Foreskin keratinocyte (primary cell): ENCODE measurements at places on chromosomes 12 and 14.
A peak's percentile ranks its signal among the peaks of the same experiment; 100 is the strongest.

GRCh38 chr12:52277486-52278245 is 3.2 kb downstream of the KRT86 start:
- DNase-seq, result no peak

GRCh38 chr12:56385873-56386272 is 23.2 kb upstream of the APOF start:
- DNase-seq, result peak; percentile 8

- no peak for DNase-seq
These were observed 32.1 kb downstream of the DICER1 start for GRCh38 chr14:95125221-95125620.

DNA sequence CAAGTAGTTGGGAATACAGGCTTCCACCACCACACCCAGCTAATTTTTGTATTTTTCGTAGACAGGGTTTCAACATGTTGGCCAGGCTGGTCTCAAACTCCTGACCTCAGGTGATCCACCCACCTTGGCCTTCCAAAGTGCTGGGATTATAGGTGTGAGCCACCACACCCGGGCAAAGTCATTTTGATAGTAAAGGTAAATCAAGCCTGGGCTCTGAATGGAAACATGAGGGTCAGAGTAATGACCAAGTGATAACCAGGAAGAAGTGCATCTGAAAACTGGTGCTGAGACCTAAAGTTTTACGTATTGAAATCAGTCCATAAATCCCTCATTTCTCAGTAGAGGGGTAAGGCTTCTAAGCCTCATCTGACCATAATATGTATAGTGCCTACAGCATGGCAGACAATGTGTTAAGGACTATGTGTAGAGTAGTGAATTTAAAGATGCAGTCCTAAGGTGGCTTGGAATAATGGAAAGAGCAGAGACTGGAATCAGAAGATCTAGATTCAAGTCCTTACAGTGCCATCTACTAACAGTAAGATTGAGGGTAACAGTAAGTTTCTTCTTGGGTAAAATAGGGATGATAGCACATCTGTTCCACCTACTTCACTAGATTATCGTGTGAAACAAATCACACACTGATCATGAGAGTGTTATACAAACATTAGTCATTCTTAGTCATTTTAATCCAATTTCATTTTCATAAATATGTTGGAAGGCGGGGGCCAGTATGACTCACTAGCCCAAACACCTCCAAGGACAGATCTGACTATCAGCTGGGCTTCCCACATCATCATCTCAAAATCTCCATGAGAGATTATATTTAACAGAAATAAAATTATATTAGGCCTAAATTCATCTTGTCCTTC is 11.2 kb downstream of the MAP4K5 start:
- peak; percentile 82 for DNase-seq

DNA sequence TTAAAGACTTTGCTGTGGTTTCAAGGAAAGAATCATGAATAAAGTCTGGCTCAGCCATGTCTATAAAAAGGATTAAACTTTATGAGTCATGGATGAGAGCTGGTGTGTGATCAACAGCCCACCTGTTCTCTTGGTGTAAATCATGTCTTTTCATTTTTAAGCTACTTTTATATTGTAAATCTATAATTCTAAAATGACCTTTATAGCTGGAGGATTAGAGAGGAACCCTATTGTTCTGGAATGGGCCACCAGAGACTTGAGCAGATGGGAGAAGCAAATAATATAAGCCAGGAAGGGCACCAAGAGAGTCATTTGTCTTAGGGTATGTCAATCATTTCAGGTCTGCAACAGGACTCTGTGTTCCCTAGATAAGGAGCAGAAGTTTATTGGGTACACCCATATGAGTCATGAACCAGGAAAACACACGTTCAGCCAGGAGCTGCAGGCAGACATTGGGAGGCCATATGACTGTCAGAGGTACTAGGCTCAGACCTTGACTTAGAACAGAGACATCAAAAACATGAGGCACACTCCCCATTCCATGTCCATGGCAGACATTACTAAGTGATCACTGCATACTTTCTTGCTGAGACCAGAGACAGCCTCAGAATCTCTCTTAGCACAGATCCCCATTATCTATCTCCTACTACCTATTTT is 49.3 kb downstream of the NDUFA12 start:
- DNase-seq, result peak; percentile 94

DNA sequence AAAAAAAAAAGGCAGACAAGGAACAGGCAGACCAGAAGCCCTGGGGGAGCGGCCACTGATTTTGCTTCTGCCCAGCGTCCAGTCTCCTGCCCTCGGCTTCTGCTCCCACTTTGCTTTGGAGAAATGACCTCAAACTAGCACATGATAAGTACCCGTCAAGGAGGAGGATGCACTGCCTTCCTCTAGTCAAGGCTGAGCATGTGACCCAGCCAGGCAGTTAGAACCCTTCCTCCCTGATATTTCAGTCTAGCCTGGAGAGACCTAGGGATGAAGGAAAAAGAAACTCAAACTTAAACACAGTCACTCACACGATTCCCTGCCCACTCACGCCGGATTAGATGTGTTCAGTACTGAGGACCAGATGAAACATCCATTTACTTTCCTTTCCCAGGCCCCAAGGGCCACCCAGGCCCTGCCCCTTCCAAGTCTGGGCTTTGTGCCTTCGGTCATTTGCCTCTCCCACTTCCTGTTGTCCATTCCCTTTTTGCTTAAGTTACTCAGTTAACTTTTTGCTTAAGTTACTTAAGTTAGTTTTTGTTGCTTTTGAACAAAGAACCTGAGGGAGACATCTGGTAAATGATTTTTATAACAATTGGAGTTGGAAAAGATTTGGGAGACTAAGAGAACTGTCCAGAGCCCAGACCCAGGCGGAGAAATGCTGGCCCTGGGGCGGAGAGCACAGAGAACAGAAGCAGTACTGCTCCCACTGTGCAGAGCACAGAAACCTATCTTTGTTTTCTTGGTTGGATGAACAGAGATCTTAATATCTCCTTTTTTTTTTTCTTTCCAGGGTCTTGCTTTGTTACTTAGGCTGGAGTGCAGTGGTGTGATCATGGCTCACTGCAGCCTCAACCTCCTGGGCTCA is 23.0 kb upstream of the TTC7B start:
- no peak for DNase-seq

DNA sequence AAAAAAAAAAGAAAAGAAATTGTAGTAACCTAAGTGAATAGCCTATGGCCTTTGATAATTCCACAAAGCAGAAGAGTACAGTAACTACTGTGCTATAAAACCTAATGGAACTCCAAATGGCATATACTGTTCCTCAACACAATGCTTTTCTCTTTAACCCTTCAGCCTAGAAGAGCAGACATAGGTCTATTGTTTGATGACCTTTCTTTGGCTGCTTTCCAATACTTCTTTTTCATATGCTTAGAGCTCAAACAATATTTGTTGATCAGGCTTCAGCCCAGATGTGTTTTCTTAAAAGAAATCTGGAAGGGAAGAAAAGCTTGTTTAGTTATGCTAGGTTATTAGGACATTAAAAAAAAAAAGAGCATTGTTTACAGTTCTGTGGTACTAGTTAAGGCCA is 116.4 kb downstream of the NTN4 start:
- DNase-seq, result no peak

DNA sequence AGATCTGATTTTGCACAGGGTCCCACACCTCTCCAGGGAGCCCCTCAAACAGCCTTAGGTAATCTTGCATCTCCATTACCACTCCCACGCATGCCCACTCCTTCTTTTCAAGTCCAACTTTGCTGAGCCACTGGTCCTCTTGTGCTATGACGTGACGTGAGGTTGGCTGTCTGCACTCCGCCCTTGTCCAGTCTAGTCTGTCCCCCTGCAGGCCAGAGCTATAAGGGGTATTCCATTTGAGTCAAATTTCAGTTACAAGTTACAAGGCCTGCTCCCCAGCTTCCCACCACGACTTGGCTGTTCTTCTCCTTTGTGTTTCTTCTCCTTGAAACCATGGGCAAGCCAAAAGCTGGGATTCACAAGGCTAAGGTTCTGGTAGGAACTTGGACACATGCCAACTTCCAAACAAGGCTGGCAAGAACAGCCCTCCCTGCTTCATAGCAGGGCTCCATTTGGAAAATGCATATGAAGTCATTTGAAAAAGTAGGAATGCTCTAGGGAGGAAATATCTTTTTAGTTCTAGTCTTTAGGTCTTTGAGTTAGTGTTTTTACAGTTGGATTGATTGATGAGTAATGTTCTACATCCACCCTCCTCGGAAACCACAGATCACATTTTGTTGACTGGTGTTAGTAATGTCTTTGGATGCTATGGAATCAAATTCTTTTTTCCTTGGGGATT is 49.1 kb downstream of the KCNA1 start:
- DNase-seq, result no peak

DNA sequence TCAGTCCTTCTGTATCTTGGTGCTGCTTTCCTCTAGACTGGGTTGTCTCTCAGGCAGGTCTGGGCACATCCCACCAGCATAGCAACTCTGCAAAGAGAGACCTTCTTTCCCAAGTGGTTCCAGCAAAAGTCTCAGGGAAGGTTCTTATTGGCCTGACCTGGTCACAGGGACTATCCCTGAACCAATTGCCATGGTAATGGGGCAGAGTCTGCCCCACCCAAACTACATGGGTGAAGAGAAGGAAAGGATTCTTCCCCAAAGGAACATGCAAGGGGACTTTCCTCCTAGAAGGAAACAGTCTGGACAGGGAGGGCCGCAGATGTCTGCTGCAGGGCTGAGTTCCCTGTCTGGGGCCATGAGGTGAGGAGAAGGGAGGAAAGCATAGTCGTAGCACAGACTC is 122.2 kb upstream of the NCOR2 start:
- peak; percentile 40 for DNase-seq

DNA sequence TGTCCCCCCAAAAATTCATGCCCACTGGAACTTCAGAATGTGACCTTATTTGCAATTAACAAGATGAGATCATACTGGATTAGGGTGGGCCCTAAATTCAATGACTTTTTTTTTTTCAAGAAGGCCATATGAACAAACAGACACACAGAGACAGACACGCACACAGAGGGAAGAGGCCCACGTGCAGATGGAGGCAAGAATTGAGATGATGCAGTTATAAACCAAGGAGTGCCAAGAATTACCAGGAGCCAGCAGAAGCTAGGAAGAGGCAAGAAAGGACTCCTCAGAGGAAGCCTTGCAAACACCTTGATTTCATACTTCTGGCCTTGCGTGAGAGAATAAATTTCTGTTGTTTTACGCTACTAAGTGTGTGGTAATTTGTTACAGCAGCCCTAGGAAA is 33.4 kb downstream of the NELL2 start:
- no peak for DNase-seq

GRCh38 chr14:69387311-69387710 is 10.8 kb downstream of the ERH start:
- DNase-seq, result no peak

GRCh38 chr12:32542428-32543229 is 136.5 kb upstream of the DNM1L start:
- no peak for DNase-seq

DNA sequence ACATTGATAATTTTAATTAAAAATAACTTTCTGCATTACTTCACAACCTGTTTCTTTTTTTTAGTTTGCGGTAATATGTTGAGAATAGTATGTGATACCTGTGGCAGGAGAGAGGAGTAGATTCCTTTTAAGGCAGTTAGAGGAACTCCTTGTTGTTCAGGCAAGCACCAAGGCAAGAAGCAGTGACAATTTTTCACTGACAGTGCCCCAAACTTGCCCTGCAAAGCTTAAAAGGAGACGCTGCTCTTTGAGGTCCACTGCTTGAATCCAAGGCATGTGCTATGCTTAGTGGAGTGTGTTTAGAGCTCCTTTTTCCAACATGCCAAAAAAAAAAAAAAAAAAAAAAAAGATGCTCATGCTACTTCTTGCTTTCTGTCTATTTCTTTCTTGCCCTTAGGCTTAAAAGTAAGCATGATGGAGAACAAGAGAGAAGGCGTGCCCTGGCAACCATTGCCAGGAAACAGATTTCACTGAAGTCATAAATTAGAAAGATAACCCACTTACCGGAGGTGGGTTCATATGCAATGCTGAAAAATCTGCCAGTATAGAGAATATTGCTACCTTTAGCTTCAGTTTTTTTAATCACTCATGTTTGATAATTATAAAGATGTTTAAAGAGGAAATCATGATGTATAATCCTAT is 58.3 kb upstream of the DYRK2 start:
- DNase-seq, result no peak

DNA sequence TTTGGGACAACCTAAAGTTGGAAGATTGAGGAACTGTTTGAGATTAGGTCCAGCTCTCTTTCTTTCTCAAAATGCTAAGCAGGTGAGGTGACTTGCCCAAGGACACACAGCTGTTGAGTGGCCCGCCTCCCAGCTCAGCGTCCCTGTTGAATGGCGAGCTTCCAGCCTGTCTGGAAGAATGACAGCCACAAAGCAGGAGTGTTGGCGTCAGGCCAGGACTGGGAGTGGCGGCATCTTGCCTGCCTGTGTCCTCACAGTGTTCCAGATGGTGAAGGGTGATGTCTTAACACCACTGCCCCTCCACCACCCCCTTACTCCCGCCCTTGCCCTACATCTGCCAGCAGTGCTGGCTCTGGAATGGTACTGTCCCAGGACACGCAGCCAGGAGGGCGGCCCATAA is 4.4 kb upstream of the CEBPE start:
- no peak for DNase-seq

DNA sequence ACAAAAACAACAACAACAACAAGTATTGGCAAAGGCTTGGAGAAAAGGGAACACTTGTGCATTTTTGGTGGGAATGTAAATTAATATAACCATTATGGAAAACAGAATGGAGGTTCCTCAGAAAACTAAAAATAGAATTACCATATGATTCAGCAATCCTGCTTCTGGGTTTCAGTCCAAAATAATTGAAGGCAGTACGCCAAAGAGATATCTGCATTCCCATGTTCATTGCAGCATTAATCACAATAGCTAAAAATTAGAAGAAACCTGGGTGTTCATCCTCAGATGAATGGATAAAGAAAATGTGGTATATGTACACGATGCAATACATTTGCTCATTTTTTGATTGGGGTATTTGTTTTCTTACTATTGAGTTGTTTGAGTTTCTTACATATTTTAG is 813.0 kb downstream of the NRXN3 start:
- no peak for DNase-seq

DNA sequence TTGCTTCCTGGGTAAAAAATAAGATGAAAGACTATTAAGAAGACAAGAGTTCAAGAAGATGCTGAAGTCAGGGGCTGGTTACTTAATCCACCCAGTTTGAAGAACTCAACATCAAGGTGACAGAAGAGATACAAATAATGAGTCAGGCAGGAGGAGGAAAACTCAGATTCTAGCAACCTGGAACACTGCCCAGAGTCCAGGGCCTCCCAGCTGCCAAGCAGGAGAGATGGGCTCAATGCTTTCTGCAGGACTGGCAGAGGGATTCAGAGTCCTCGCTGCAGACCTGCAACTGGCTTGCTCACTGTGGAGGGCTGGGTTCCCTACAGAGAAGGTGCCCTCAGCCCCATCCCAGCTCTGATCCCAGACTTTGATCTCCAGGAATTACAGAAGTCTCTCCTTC is 28.6 kb upstream of the CEBPE start:
- no peak for DNase-seq

- no peak for DNase-seq
These were observed 31.3 kb upstream of the SSPN start for GRCh38 chr12:26164118-26164517.
